Occipital lobe (tissue), 3 donors: ENCODE measurements at places on chromosomes 1 and 21.

GRCh38 chr1:46969014-46969619 lies 27.8 kb upstream of the CYP4A11 start:
- no peak for DNase-seq

GRCh38 chr1:91529856-91530255 lies 29.2 kb downstream of the CDC7 start:
- no peak for DNase-seq

DNA sequence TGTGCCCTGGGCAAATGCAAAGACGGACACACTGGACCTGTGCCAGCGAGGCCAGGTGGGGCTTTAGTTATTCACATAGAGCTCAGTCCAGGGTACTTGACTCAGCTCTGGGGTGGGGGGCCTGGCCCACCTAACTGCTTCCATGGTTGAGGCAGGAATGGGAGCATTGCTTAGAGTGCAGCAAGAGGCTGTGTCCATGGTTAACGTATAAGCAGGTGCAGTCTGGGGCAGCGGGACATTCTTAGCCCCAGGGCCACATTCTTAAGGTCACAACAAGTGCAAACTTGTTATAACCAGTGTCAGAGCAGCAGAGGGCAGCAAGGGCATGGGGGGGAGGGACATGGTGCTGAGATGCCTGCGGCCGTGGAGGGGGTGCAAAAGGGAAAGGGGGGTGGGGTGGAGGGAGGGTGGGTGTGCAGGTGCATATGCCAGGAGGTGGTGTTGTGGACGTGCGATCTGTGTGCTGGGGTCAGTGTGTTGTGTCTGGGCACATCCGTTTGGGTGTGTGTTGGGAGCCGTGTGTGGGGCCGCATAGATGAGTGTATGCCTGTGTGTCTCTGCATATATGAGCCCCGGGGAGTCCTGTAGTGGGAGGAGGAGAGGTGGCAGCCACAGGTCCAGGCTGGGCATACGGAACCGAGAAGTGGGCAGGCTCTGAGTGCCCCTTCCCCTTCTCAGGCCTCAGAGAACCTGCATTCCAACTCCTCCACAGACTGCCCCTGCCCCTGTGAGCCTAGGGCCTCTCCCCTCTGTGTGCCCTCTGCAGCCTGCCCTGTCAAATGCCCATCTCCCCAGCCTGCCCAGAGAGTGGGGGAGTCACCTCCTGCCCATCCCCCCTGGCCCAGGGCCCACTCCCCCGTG lies 8.4 kb downstream of the KCNJ10 start:
- DNase-seq = peak; percentile 10

GRCh38 chr1:10555635-10556429 lies 81.1 kb downstream of the PEX14 start:
- DNase-seq = no peak

DNA sequence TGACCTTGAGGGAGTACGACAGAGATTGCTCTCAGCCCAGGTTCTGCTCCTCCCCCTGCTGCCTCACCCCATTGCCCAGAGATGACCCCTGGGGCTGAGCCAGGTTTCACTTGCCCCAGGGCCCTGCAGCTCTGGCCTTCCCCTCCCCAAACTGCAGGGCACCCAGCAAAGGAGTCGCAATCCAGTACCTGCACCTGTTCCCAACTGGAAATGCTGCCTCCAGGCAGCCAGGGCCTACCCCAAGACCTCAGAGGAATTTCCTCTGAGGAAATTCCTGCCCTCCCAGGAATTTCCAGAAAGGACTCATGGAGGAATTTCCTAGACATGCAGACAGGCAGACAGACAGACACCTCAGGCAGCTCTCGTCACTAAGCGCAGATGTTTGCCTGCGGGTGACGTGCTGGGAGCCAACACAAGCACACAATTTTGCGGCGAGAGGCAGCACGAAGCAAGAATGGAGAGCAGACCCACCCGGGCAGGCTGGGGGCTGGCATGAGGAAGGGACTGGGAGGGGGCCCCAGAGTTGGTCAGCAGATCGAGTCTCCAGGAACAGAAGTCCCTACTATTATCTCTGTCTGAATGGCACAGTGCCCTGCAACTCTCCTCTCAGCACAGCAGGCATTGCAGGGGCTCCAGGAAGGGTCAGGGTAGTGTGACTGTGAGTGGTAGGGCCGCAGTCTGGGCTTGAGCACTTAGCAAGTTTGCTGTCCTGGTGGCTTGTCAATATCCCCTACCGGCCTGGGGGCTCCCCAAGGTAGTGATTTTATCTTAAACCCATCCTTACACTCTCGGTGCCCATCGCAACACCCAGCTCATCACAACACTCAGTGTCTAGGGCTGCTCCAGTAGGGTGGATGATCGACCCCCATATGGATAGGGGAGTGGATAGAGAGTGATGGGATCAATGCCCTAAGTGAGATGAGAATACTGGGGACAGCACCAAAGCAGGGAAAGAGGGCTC lies 2.9 kb upstream of the EFNA1 start:
- DNase-seq = no peak

DNA sequence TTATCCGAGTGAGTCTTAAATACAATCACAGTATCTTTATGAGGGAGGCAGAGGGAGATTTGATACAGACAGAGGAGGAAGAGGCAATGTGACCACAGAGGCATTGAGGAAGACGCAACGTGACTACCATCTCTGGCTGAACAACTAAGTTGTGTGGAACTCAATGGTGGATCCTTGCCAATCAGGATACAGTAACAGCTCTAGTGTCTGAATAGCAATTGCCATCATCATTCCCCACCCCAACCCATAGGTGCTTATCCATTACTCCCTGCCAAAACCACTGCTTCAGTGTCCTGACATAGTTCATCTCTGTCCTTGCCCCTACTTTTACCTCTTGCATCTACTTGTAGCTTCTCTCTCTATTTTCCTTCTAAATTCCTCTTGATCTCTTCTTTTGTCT lies 20.5 kb upstream of the RHBDL2 start:
- no peak for DNase-seq

DNA sequence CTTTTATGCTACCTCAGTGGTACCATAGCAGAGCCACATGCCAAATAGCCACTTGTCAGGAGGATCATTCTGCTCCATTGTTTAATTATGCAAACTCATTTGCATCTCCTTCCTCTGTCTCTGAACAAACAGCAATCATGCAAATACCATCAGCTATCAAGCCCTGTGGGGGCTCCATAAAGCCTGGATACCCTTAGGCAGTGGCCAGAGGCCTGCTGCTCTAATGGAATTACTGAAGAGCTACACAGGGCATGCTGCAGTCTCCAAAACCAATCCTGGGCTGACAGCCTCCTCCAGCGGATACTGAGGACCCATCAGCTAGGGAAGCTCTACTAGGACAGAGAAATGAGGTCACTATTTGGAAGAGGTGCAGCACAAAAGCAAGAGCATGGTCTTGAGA lies 376.3 kb downstream of the KCNH1 start:
- no peak for DNase-seq

- no peak for DNase-seq
Measured at GRCh38 chr1:211726467-211726995, 51.1 kb upstream of the NEK2 start.

DNA sequence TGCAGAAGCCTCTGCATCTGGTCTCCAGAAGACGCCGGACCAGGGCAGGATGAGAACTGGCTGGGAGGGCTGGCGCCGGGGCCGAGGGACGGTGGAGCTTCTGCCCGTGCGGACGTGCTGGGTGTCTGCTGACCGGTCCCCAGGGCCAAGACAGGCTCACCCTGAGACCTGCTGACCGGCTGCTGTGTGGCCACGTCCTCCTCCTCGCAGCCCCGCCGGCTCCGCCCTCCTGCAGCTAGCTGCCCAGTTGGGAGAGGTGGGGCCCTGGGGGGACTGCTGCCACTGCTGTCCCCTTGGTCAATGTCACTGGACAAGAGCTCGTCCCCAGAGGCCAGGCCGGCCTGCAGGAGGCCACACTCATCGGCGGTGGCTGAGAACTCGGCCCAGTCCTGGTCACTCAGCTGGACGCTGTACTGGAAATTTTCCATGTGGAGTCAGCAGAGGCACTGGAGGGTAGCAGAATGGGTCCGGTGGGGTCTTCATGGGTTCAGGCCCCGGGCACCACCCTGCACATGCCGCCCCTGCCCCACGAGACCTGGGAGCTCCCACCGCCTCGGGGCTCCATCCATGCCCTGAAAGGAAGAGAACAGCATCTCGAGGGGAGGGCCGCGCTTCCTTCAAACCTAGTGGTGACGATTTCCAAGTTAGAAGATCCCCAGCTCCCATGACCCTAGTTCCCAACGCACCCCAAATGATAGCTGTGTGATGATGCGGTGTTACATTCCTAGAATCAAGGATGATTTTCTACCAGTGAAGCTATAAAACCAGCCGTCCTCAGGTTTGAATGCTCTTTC lies 1.1 kb downstream of the PERM1 start:
- DNase-seq = no peak

DNA sequence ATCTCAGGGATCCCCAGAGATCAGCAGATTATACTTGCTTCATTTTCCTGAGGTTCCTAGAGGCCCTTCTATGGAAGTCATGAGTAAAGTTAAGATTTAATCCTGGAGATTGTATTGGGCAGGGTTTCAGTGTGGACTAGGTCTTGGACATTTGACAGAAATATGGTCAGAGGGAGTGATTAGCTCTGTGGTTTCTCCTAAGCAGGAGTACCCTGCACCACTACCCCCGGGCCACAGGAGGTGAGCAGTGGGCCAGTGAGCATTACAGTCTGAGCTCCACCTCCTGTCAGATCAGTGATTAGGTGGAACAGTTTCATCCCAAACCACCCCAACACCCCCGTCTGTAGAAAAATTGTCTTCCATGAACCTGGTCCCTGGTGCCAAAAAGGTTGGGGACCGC lies 43.2 kb downstream of the PHACTR4 start:
- DNase-seq = no peak

DNA sequence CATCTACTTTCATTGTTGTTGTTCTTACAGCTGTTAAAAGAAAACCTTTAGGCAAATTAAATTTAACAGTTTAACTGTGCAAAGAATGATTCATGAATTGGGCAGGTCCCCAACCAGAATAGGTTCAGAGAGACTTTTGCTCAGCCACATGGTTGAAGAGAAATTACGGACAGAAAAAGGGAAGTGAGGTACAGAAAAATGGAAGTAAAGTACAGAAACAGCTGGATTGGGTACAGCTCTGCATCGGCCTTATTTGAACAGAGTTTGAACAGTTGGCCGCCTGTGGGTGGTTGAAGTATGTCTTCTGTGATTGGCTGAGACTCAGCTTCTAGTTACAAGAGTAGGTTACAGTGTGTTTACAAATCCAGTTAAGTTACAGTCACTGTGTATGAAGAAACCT lies 210.1 kb downstream of the FGGY start:
- DNase-seq = no peak

GRCh38 chr1:170114906-170115305 lies 30.9 kb upstream of the NTMT2 start:
- no peak for DNase-seq

GRCh38 chr1:241639623-241640148 lies 483 bp downstream of the CHML start:
- peak; percentile 61 for DNase-seq

DNA sequence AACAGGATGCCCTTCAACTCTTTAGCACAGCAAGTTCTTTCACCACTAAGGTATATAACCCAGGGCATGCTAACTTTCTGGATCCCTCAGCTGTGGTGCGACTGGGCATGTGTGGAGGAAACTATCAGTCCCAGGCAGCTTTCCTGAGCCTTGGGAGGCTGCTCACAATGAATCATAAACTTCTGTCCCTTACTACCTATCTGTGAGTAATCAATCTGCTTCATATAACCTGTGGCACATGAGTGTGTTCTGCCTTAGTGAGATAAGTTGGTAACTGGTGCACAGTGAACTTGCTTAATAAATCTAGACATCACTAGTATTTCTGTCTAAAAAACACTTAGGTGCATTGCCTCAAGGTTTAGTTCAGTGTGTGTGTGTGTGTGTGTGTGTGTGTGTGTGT lies 158.0 kb downstream of the GPATCH2 start:
- no peak for DNase-seq

DNA sequence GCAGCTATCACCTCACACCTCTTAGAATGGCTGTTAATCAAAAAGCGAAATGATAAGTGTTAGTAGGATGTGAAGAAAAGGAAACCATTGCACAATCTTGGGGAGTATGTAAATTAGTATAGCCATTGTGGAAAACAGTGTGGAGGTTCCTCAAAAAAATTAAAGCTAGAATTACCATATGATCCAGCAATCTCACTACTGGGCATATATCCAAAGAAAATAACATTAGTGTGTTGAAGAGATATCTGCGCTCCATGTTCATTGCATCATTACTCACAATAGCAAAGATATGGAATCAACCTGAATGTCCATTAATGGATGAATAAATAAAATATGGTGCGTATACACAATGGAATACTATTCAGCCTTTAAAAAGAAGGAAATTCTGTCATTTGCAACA lies 68.9 kb downstream of the SNRPE start:
- DNase-seq = no peak

DNA sequence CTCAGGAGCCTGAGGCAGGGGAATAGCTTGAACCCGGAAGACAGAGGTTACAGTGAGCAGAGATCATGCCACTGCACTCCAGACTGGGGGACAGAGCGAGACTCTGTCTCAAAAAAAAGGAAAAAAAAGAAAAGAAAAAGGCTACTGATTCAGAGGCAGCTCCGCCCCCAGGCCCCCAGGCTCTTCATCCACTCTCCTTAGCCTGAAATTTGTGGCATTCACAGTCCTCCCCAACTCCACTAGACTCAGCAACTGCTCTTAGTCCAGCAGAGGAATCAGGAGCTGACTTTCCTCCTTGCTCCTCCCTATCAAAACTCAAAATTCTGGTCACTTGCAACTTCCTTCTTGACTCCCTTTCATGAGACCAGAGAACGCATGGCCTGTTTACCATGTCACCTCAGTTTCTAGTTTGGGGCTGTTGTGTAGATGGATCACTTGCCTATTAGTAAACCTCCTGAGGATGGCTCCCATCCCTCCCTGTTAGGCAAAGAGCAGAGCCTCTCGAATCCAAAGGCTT lies 27.1 kb downstream of the PCAT6 start:
- DNase-seq = no peak

- no peak for DNase-seq
Measured at GRCh38 chr1:206696812-206697585, 12.3 kb downstream of the MAPKAPK2 start.

GRCh38 chr1:96233422-96233821 lies 488.2 kb upstream of the PTBP2 start:
- DNase-seq = no peak

GRCh38 chr21:46110499-46111192 lies 12.7 kb downstream of the COL6A2 start:
- DNase-seq = no peak

GRCh38 chr1:192538407-192539296 lies 36.9 kb upstream of the RGS1 start:
- DNase-seq = no peak

DNA sequence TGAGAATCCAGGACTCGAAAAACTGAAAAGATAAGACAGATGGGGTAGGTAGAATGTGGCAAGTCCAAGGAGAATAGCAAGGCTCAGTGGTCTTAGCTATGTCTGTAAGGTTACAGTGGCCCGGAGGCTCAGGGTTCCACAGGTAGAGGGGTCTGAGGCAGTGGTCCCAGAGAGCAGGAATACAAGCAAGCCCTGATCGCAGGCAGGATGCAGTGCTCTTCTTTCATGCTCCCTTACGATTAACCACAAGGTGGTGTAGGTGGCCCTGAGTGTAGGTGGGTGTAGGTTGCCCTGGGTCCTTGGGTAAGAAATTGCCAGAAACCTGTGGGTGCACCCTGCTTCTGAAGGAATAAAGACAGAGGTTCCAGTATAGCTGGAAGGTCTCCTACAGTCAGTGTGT lies 99.1 kb upstream of the RAB3GAP2 start:
- no peak for DNase-seq

GRCh38 chr1:205124726-205125125 lies 2.9 kb upstream of the RBBP5 start:
- DNase-seq = no peak
